ENCODE measurements at places on chromosomes 12 and 14. TPM values are rescaled to one million over a fixed set of nuclear protein-coding genes. Genes with fewer than 3 reads are reported as not detected.
A peak's percentile ranks its signal among the peaks of the same experiment; 100 is the strongest.

Gene SERPINA1
- 7.7 TPM for total RNA-seq

Gene A2M
- 569 TPM for total RNA-seq

Gene RPGRIP1
- total RNA-seq, result 0.52 TPM

Gene KCNH5
- total RNA-seq, result 0.22 TPM

DNA sequence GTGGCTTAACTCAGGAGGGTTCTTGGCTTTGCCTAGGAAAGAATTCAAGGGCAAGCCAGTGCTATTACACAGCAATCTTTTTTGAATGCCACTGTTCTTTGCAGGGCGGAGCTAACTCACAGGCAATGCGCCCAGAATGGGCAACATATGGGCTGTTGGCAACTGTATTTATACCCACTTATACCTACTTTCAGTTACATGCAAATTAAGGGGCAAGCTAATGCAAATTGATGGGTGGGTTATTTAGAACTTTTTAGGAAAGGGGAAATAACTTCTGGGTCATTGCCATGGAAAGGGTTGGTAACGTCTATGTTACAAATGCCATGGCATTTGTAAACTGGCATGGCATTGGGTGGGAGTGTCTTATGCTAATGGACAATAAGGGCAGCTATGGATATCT is 85.4 kb downstream of the C12orf50 start:
- no peak for DNase-seq

- peak; percentile 71 for DNase-seq
These were observed 638 bp downstream of the PLEKHG3 start for GRCh38 chr14:64704743-64705380.

- DNase-seq, result peak; percentile 15
These were observed 1.3 kb downstream of the TRHDE start for GRCh38 chr12:72273499-72273837.

- DNase-seq, result no peak
These were observed 45.8 kb upstream of the P2RX7 start for GRCh38 chr12:121086781-121087295.

- DNase-seq, result no peak
These were observed 126.6 kb upstream of the BCL2L14 start for GRCh38 chr12:11943919-11944700.
